Activated CD4-positive, alpha-beta T cell treated with anti-CD3 and anti-CD28 coated beads, Interleukin-2, amount 50 U/mL, for 4 hours (primary cell): ENCODE measurements at places on chromosomes 16 and 17.

DNA sequence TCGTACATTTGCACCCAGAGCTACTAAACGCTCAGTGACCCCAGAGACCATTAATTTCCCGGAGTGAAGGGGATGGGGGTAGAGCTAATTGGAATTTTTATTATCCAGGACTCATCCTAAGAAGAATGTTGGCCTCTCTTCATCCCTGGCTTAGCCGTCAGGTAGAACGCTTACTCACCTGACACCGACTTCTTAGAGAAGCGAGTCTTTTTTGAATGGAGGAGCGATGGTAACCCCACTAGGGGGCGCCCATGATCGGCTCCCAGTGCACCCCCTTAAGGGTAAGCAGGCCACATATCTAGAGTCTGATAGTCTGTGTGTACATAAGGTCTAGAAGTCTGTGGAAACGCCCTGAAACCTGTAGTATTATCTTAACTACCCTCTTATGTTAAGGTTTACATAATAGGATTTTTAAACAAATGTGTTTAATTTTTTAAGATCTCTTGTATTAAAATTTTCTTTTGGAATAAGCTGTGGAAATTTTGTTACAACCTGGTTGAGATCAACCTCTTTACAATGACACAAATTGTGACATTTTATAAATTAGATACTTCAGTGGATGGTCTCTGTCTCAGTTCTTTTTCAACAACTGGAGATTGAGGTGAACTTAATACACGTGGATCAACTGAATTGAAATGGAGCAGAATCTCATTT lies 229.8 kb downstream of the CPPED1 start:
- DNase-seq: peak; percentile 44

DNA sequence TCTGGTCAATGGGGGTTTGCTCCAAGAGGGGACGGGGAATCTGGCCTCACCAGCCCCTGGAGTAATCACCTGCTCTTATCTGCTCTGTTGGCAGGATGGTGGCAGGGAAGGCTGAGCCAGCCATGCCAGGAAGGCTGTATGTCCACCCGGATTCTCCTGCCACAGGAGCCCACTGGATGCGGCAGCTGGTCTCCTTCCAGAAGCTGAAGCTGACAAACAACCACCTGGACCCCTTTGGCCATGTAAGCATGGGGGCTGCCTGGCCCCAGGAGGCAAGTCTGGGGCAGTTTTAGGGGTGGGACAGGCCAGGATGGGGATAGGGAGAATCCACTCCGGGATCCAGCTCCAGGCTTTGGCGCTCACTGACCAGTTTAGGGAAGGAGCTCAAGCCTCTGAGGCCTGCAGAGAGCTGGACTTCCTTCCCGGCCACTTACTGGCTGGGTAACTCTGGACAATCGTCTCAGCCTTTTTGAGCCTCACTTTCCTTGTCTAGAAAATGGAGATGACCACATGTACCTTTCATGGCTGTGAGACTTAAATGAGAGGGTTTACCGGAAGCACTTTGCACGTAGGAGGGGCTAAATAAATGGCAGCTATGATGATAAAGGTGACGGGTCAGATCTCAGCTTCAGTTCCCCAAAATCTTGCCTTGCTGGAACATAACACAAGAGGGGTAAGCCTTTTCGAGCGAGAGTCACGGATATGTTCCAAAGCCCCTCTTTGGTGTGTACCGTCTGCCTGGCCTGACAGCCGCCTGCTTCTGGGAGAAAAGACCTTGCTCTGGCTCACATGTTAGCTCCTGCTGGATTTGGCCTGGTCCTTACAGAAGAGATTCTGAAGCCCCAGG lies 15.4 kb downstream of the TBX4 start:
- no peak for DNase-seq

DNA sequence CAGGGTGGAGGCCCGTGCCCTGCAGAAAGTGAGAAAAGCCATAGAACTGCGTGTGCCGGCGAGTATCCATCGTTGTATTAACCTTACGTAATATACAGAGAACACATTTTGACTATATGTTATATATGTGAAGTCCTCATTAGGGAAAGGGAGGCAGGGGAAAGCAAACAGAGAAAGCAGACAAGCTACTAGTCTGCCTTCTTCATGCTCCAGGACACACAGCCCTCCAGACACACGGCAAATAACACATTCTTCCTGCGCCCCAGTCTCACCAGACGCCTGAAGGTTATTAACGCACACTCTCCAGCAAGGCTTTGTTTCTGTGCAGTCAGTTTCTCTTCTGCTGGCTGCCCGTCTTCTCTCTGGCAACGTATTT lies 28.8 kb downstream of the PRDM7 start:
- no peak for DNase-seq

DNA sequence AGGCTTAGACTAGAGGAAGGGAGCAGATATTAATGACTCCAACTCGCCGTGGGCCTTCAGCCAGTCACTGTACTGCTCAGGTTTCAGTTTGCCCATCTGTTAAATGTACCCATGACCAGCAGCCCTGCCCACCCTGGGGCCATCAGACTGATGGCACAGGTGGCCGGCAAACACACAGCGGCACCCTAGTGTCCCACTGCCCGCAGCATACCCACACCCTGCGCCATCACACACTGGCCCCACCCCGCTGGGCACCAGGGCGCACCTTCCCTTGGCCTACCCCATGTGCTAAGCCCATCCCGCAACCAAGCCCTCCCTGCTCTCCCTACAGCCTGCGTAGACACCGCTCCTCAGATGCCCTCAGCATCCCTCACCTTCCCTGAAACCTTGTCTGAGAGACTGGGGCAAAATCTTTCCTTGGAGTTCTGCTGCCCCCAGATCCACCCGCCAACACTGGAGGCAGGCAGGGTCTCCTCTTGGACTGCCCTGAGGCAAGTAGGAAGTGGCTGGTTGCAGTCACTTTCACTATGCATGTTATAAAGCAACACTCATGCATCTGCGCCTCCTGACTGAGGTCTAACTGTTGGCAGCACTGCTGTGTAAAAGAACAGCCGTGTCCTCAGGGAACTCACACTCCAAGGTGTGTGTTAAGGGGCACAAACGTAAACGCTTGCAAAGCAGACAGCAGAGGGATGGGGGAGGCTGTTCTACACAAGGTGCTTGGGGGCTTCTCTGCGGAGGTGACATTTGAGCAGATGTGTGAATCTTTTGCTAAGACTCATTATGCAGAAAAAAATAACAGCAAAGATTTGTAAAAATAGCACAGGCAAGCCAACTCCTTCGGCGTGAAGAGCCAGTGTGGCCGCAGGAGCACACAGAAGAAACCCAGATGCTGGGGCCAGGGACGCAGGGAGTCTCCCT lies 6.7 kb upstream of the BCAR1 start:
- no peak for DNase-seq

DNA sequence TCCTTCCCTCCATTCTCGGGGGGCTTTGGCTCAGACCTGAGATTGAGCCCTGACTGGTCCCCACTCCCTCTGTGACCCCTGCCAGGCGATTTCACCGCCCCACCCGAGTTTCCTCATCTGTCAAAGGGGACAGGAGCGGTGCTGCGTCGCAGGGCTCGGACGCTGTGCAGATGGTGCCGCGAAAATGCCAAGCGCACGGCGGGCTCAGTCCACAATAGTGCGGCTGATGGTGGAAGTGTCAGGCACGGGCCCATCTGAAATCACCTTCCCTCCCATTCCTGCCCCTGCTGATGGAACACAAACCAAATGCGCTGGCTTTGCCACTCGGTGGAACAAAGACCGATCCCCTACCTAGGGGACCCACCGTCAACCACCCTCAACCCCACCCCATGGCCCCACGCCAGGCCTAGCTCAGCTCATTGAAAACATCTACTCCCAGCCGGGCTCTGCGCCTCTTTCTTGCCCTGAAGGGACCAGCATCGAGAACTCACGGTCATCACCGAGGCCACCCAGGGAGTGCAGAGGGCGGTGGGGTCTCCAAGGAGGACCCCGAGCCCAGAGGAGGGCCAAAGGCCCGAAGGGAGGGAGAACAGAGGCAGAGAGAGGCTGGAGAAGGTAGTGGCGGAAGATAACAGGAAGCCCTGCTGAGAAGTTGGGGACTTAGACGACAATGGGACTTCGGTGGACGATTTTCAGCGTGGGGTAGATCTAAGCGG lies 1.4 kb downstream of the CARHSP1 start:
- no peak for DNase-seq

DNA sequence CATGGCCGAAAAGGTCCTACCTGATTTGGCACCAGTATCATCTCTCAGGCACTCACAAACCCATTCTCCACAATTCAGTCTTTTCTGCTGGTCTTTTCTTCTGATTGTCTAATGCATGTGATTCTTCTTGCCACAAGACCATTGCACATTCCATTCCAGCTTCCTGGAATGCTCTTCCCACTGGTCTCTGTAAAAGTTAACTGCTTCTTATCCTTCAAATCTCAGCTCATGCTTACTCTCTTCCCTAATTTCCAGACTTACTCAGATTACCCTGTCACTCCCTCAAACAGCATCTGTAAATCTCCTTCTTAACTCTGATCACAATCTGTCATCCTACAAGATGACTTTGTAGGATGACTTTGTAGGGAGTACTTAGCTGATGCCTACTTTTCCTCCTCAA lies 320.2 kb downstream of the MAP2K6 start:
- DNase-seq: no peak

GRCh38 chr16:27918755-27919154 lies 144.8 kb downstream of the GSG1L start:
- no peak for DNase-seq

GRCh38 chr16:78118469-78119025 lies 19.1 kb downstream of the WWOX start:
- no peak for DNase-seq

DNA sequence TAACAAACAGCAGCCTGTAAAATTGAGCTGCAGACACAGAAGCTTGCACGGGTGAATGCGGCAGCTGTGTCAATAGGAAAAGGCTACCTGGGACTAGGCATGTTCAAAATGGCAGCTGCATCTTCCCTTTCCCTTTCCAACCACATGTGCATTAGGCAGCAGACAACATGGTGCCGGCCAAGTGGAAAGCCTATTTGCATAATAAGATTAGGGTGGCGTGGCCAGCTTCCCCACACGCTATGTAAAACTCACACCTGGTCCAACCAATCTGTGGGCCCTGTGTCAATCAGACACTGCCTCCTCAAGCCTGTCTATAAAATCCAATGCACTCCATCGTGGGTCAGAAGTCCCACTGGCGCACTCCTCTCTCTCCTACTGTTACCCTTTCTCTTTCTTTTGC lies 61.0 kb upstream of the RBBP6 start:
- DNase-seq: no peak
